ENCODE measurements at places on chromosomes 1 and 21.

- no peak for DNase-seq
Measured at GRCh38 chr1:116286541-116286971, 86.5 kb upstream of the ATP1A1 start.

GRCh38 chr1:65756616-65757015 is 36.1 kb upstream of the PDE4B start:
- no peak for DNase-seq

DNA sequence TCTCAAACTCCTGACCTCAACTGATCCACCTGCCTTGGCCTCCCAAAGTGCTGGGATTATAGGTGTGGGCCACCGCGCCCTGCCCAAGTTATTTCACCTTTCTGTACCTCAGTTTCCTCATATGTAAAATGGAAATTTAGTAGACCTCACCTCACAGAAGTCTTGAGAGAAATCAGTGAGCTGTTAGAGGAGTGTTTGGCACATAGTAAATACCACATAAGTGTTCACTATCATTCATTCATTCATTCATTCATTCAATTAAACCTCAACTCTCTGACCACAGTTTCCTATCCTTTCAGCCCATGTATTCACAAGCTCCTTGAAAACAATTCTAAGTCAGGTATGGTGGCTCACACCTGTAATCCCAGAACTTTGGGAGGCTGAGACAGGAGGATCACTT is 3.8 kb upstream of the FGR start:
- no peak for DNase-seq

GRCh38 chr1:11496551-11497080 is 17.7 kb downstream of the DISP3 start:
- no peak for DNase-seq

- no peak for DNase-seq
Measured at GRCh38 chr1:171929121-171929520, 87.8 kb downstream of the DNM3 start.

DNA sequence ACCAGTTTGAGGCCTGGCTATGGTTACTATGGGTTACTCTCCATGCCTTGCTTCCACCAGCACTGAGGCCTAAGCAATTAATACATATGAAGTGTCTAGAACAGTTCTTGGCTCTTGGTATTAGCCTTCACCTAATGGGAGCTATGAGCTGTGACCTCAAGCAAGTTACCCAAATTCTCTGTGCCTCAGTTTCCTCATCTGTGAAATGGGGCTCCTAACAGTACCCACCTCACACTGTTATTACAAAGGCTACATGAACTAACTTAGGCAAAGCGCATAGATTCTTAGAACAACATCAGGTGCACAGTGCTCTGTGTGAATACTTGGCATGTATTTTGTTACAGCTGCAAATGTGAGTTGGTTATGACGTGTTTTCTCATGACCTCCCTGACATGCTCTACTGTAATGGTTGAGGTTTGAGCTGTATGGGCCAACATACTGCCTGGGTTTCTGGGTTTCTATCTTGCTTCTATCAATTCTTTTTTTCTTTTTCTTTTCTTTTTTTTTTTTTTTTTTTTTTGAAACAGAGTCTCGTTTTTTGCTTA is 26.5 kb downstream of the CDCP2 start:
- no peak for DNase-seq

- no peak for DNase-seq
Measured at GRCh38 chr1:192527950-192528349, 47.6 kb upstream of the RGS1 start.

- DNase-seq = peak; percentile 61
Measured at GRCh38 chr21:45818904-45819285, 162.7 kb upstream of the COL6A1 start.

DNA sequence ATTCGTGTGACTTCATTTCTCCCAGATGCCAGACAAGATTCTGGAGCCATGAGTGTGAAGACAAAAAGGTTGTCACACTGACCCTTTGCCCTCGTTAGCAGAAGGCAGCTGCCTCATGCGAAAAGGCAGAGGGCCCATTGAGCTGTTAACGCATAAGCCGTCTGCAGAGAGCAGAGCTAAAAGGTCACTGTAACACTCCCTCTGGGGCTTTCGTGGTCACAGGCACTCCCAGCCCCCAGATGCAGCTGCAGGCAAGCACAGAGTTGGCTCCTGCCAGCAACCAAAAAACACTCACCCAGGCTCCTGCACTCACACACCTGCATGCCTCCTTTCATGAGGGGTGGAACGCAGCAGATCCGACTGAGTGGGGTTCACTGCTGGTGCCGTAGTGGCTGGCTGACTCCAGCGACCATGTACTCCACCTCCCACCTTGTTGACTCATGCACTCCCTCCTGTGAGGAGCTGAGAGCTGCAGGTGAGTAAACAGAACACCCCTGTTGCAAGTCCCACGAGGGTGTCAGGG is 287.5 kb downstream of the SMYD3 start:
- no peak for DNase-seq

GRCh38 chr1:89310505-89310904 is 37.8 kb upstream of the GBP5 start:
- DNase-seq = no peak

DNA sequence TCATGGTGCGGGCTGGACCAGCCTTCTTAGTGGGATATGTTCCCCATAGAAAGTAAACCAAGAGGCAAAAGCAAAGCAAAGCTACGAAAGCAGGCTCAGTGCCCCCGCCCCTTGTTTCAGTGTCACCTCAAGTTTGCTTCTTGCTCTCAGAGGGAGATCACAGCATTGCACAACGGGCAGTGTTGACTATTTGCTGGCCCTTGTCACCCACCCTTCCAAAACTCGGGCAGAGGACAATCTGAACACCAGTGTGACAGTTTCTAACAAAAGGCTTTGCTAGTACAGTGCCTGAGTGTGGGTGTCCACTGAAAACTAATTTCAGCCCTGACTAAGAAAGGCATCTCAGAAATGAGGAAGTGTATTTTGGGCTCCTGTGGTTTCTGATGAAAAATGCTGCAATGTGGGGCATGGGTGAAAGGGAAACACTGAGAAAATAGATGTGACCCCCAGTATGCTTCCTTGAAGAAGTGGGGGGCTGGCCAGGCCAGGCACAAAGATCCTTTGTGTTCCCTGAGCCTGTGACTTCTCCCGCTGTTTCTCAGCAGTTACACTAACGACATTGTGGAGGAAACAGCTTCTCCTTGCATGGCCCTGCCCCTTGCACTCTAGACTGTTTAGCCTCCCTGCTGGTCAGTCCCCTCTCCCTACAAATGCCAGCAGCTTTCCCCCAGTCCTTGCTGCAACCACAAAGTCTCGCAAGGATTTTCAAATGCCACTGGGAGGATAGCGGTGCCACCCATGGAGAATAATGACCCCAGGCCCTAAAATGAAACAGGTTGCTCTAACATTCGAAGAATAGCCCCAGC is 33.3 kb upstream of the KCNE1 start:
- DNase-seq = no peak

DNA sequence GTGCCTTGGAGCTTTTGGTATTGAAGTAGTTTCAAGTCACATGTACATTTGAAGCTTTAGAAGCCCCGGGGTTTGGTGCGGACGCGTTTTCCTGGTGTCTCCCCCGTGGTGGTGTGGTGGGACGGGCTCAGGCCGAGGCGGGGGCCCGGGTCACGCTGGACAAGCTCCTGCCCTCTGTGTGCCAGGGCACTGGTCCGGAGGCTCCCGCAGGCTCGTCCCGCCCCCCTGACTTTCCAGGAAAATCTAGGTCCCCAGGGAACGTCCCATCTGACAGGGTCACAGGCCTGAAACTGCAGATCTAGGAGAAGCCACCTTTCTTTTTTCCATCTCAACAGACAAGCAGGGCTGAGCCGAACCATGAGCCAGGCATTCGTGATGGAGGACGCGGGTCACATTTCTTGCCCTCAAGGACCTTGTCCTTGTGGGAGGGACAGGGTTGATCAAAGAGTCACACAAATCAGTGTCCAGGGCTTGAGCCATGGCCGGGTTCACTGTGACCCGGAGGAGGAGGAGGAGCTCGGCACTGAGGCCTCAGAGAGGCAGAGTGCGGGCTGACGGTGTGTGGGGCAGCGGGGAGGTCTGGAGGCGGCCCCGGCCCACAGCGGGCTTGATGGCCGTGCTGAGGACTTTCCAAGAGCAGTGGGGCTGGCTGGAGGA is 1.6 kb downstream of the DMRTB1 start:
- DNase-seq = no peak

DNA sequence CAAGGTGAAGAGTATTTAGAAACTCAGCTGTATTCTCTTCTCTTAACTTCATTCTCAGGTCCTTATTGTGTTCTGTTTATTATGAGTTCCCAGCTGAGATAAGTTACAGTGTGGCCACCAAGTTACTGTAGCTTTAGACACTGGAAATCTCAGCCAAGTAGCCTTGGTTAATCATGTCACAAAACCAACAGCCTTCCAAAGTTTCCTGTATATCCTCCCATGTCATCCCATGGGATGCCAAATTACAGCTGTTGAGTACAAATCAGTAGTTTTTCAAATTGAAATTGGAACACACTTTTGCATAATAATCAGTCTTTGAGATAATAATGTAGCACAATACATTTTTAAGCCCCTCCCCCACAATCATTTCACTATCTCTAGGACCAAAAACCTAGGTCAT is 10.7 kb downstream of the ADAMTS5 start:
- no peak for DNase-seq

DNA sequence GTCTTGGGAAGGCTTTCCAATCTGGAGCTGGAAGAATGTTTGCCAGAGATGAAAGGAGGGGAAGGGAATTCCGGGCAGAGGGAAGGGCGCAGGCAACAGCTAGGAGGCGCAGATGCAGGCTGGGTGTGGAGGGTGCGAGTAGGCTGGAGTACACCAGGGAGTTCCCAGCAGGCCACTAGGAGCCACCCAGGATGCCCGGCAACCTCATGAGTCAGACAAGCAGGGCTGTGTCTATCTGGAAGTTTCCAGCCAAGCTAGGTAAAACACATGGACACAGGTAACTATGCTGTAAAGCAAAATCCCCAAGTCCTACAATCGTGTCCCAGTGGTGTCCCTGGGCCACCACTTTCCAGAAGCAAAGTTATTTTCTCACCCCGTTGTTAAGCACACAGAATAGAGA is 990 bp upstream of the NBL1 start:
- no peak for DNase-seq

GRCh38 chr1:26791626-26792025 is 3.9 kb downstream of the PIGV start:
- DNase-seq = no peak

DNA sequence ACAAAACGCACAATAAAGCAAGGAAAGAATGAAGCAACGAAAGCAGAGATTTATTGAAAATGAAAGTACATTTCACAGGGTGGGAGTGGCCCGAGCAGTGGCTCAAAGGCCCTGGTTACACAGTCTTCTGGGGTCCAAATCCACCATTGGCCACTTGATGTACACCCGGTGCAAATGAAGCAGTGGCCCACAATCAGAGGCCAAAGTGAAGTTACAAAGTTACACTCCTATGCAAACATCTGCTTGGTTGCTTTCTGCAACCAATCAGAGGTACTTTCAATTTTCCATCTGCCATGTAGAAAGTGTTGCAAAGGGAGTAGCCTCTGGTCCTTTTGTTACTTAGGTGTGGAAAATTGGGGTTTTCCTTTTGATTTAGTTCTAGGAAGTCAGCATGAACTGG is 10.0 kb upstream of the DNAH14 start:
- no peak for DNase-seq

- DNase-seq = no peak
Measured at GRCh38 chr1:199269241-199269640, 630.4 kb downstream of the PTPRC start.

DNA sequence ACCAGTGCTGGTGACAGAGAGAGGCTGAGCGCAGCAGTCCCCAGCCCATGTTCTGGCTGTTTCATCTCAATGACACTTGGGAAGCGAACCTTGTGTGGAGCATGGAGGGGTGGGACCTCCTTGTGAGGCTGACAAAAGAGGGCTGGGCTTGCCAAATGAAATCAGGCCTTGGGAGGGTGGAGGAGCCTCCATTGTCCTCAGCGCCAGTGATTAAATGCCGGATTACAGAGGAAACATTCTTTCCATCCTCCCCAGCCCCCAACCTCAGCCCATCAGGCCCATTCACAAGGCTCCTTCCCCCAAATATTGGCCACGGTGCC is 63.3 kb upstream of the PAXBP1 start:
- no peak for DNase-seq

DNA sequence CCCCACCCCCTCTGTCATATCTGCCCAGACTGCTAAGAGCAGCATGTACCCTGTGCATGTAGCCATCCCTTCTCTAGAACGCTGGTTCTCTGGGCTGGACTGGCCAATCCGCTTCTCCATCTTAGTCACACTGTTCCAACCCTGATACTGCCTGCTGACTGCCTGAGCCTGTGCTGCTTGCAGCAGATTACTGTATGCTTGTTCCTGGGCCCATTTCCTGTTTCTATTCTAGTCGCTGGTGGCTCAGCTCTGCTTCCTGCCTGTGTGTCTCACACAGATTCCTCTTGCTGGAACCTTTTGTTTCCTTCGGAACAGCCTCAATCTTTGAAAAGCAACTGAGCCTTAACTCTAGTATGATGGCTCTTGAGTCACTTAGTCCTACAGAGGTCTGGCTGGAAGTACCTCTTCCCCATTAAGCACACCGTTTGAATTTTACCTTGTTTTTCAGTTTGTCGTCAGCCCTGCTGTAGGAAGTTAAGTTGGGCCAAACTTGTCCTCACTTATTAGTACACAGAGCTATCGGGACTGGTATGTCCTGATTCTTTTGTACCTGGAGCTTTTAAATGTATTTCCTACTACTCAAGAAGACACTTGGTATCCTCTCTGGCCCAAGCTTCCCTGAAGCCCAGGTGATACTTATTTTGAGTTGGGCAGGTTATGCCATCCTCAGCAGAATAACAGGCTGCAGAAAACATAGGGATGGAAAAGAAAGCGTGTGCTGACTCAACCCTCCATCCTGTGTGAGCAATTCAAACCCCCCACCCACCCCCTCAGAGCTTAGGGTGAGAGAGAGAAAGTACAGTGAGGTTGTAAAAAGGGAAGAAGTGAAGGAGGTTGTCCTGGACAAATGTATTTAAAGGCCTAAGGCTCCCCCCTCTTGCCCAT is 43.4 kb upstream of the PIGV start:
- DNase-seq = peak; percentile 67

- no peak for DNase-seq
Measured at GRCh38 chr21:43845386-43845785, 19.6 kb upstream of the AGPAT3 start.

DNA sequence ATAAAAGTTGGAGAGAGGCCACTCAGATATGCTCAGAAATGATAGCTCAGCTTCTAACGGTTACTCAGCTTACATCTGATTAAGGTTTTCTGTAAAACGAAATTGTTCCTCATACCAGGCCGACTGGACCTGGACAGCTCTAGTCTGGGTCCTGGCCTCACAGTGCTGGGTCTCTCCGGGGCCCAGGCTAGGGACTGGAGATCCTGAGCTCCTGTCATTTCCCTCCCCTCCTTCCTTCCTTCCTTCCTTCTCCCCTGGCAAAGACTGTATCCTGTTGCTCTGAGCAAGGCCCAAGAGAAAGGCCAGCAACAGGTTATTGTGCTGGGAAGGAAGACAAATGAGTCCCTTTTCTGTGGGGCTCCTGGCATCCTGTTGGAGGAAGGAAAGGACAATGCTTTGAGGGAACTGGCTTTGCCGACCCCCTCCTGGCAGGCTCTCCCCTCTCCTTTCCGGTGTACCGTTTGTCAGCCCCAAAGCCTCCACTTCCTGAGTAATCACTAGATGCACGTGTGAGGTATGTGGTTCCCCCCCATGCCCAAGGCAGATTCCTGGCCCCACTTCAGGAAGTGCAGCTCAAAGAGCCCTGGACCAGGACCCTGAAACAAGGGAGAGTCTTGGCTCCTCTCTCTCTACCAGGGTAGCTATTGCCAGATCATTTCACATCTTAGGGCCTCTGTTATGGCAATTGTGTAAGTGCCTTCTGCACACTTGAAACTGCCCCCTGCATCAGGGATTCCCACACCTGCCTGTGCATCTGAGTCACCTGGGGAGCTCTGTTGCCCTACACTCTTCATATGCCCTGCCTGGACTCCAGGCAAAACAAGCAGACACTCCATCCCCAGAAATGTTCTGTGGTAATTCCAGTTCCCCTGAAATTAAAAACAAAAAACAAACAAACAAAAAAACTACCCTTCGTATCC is 212.7 kb upstream of the FGGY start:
- no peak for DNase-seq
